Ammon's horn (tissue), 1 donor: ENCODE measurements at places on chromosomes 3 and 15.
A peak's percentile ranks its signal among the peaks of the same experiment; 100 is the strongest.

GRCh38 chr15:51494411-51495314 lies 127.9 kb downstream of the DMXL2 start:
- DNase-seq = no peak

- DNase-seq = no peak
These were observed 358.5 kb downstream of the ZNF385D start for GRCh38 chr3:21392526-21392925.

DNA sequence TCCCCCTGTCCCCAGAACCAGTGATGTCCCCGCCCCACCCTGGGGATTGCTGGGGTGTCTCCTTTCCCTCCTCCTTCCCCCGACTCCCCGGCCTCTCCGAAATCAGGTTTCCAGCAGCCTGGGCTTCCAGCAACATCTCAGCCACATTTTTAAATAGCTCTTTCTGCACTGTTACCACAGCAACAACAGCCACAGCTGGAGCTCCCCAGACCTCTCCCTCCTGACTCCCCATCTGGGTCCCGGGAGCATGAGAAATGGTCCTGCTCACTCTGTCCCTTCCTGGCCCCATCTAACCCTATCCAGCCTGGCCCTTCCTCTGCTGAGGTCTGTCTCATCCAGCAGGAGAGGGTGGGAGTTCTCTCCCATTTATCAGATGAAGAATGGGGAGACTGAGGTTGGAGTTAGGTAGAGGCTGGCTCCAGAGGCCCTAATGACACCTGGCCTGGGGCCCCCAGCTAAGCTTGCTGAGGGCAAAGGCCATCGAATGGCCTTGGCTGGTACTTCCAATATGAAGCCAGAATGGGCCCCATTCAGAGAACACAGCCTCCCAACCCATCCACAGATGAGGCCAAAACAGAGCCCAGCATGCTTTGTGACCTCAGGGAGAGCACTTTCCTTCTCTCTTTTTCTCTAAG lies 1.5 kb downstream of the CAMK1 start:
- no peak for DNase-seq

- DNase-seq = no peak
These were observed 29.2 kb upstream of the IGDCC4 start for GRCh38 chr15:65451989-65452388.

DNA sequence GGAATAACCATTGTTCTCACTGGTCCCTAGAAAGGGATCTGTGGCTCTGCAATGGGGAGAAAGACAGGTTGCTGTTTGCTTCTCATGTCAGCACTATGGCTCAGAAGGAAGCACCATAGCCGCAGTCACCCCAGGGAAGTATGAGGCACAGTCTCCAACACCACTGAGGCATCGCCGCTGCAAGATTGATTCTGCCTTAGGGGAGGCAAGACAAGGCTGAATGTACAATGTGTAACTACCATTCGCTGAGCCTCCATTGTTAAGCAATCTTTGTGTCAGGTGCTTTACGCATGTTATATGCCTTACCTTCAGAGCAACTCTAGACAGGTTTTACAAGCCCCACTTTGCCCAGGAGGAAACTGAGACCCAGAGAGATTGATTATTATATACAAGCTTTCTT lies 100.7 kb upstream of the KCNMB2 start:
- no peak for DNase-seq

- DNase-seq = peak; percentile 57
These were observed 24.8 kb downstream of the ZBTB38 start for GRCh38 chr3:141392897-141393734.

- no peak for DNase-seq
These were observed 113.4 kb downstream of the CCNL1 start for GRCh38 chr3:157046520-157046919.

- DNase-seq = no peak
These were observed 4.9 kb upstream of the PODXL2 start for GRCh38 chr3:127624063-127624462.

DNA sequence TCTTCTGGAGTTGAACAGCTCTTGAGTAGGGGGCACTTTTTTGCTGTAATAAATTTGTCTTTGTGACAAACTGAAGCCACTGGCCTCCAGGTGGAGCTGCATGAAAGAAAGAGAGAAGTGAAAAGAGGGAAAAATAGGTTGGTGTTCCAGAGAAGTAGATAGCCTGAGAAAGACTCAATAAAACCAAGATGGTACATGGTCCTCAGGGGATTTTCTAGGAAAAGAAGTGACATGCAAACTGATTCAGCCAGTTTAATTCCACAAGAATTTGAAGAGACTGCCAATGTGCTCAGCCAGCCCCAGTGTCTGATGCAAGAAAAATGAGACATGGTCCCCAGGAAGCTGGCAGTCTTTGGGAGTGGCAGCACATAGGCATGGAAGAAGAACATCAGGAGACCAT lies 152.7 kb downstream of the CD47 start:
- peak; percentile 22 for DNase-seq

DNA sequence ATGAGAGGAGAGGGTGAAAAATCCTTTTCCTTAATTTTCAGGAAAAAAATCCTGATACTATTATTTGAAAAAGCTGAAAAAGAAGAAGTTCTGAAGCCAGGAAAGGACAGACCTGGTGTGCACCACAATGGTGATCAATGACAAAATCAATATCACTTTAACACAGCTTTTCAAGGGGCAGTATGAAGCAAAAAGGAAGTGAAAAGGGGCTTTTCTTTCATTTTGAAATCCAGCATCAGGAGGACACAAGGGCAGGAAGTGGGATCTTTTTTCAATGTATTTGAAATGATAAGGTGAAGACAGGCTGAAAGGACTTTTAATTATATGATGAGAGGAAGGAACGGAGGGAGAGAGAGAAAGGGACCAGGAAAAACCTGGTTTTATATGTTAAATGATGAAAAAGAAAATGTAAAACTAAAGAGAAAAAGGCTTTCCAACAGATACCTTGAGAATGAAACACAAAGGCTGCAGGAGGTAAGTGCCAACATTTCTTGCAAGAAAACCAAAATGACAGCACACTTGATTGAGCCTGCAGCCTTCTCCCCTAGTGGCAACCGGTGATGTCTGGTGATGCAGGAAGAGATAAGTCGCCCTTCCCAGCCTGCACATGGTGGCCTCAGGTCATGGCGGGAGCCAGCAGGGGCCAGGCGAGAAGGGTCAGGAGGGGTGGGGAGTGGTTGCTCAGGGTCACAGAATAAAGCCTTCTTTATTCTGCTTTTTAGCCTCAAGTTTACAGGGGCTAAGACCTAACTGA lies 236.7 kb upstream of the WNT5A start:
- DNase-seq = no peak

- DNase-seq = no peak
These were observed 319.8 kb downstream of the IGSF11 start for GRCh38 chr3:118714800-118715199.

GRCh38 chr15:42332331-42332730 lies 27.0 kb upstream of the CAPN3 start:
- no peak for DNase-seq

DNA sequence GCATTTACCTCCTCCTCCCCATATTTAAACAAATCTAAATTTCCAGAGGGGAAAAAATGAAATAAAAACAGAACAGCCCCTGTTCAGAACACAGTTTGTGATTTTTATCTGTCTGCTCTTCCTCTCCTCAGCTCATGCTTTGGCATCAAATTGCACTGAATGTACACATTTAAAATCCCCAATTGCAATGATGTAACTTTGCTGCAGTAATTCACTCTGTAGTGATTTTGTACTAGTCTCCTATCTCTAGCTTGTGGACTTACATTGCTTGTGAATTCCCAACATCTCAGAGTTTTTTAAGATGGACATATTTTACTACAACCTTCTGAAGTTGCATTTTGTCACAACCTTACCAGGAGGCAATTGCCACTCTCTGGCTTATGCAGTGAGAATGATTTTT lies 81.6 kb upstream of the ROBO2 start:
- DNase-seq = no peak

GRCh38 chr15:52104532-52105004 lies 8.0 kb downstream of the BCL2L10 start:
- no peak for DNase-seq

DNA sequence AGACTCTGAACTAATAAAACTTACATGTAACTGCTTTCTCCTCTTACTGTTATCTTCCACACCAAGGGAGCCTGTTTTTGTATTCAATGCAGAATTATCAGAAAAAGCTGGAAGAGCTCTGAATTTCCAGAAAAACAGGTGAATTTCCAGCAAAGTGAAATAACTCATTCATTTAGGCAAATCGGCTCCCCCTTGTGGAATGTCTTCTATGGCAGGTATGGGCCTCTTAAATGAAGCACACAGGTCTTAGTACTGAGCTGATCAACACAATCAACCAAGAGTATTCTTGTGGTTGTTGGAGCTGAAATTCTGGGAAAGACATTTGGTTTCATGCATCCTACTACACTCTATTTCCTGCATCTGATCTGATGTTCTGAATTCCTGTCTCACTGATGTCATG lies 31.0 kb upstream of the PTPRG start:
- peak; percentile 55 for DNase-seq

DNA sequence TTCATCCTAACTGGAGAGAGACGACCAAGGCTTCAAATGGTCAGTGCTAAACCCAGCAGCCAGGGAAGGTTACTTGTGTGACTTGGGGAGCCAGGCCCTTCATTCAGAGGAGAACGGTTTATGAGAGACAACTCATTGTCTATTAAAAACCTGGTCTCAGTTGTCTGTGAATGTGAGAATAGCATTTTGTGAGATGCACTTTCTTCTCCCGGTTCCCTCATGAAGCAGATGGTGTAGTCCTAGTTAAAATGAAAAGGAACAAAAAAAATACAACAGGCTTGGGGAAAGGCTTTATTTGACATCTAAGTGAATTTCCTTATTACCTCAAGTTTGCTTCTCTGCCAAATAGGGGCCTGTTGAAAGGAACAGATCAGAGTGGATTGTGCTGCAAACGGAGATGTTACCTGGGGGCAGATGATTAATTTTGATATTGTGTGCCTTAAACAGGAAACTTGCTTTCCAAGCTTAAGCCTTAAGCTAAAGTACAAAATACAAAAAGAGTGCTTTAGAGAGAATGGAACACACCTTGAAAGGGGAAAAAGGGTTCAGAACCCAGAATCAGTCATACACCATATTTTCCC lies 202.7 kb upstream of the BHLHE40 start:
- DNase-seq = peak; percentile 21

GRCh38 chr3:111545349-111545748 lies 3.4 kb downstream of the CD96 start:
- DNase-seq = no peak

DNA sequence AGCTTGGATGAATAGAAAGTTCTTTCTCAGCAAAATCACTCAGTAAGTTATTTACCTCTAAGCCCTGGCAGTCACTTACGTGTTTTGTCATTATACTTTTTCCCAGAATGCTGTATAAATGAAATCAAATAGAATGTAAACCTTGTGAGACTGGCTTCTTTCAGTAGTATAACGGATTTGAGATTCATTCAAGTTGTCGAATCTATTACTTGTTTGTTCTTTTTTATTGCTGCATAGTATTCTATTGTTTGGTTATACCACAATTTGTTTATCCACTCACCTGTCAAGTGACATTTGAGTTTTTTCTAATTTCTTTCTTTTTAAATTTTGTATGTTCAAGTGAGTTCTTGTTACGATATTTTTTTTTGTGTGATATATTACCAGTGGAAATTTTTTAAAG lies 381.6 kb downstream of the EDEM1 start:
- no peak for DNase-seq

GRCh38 chr3:124467980-124468902 lies 262.0 kb upstream of the UMPS start:
- DNase-seq = peak; percentile 70

- DNase-seq = no peak
These were observed 1.1 kb downstream of the TFDP2 start for GRCh38 chr3:142148044-142148791.

GRCh38 chr15:90934256-90934948 lies 683 bp upstream of the UNC45A start:
- DNase-seq = peak; percentile 92

DNA sequence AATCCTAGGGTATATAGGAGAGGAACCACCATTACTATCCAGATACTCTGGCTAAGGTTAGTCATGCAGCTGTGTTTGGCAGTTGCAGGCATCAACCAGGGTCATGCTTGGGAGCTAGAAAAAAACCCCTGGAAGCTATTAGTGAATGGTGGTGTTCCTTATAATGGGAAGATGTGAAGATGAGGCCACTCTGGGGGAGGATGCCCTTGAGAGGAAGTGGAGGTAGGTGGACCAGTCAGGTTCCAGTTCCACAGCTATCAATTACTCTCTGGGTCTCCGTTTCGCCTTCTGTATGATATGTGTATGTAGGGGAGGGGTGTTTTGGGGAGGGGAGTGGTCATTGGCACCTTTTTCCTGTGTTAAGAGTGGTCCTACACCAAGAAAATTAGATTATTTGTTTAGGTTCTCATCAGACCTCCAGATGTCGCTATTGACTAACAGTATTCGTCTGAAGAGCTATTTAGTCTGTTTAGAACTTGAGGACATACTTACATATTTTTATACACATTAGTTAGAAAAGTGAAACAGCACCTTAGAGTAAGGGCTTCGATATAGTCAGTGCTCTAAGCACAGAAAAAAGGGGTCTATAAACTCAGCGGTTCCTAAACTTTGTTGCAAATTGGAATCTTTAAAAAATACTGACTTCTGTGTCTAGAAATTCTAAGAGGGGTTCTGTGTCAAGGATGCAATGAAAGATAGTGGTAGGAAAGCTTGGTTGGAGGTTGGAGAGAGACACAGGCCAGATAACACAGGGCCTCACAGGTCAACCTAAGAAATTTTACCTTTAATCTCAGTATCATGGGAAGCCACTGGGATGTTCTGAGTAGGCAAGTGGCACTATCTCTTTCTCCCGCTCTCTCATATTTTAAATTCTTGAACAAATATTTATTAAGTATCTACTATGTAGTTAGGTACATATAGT lies 9.1 kb upstream of the HPS3 start:
- peak; percentile 77 for DNase-seq

GRCh38 chr15:33543957-33544356 lies 233.2 kb downstream of the RYR3 start:
- no peak for DNase-seq

GRCh38 chr3:190605385-190605784 lies 91.5 kb downstream of the IL1RAP start:
- no peak for DNase-seq

DNA sequence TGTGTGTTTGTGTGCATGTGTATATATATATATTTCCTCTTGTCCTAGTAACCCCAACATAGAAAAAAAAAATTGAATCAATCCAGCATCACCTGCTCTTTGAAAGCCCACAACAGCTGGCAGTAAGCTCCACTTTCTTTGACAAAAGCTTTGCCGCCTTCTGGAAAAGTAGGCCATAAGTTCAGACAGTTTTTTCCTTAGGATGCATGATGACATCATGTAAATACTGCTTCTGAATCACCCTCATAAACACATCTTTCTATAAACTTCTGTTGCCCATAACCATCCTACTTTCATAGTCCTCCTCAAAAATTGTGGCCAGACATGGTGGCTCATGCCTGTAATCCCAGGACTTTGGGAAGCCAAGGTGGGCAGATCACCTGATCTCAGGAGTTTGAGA lies 67.4 kb downstream of the CSNK1G1 start:
- no peak for DNase-seq
